ENCODE measurements at places on chromosomes 2 and 18.
A peak's percentile ranks its signal among the peaks of the same experiment; 100 is the strongest.

DNA sequence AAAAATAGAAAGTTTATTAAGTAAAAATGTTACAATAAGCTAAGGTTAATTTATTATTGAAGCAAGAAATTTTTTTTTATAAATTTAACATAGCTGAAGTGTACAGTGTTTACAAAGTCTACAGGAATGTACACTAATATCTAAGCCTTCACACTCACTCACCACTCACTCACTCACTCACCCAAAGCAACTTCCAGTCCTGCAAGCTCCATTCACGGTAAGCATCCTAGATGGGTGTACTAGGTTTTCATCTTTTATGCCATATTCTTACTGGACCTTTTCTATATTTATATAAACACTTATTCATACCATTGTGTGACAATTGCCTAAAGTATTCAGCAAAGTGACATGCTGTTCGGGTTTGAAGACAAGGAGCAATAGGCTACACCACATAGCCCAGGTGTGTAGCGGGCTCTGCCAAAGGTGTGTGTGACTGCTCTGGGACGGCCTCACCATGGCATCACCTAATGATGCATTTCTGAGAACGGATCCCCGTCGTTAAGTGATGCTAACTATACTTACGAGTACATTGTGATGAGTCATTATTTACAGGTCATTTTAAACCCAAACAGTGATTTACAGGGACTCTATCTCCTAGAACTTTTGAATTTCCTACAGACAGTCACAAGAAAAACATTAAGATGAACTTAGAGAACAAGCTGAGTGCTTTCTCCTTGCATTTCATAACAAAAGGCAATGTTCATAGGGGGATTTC is 76.3 kb upstream of the ID2 start:
- peak; percentile 34 for DNase-seq

DNA sequence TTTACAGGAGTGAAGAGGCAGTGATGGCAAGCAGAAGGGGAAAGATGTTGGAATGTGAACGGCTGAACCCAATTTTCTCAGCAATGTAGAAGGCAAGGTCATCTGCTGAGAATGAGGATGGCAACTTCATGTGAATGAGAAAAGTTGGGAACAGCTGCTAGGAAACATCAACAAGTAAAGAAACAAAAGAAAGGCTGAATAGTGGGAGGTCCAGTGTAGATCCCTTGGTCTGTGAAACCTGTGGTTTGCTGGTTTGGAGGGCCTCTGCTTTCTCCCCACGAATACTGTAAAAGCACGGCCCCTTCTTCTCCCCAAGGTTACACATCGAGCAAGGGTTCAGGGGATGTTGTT is 27.4 kb downstream of the MARCHF4 start:
- no peak for DNase-seq

GRCh38 chr2:74944987-74945787 is 13.3 kb upstream of the POLE4 start:
- no peak for DNase-seq

- DNase-seq = no peak
These were observed 234.1 kb downstream of the INSIG2 start for GRCh38 chr2:118322406-118322805.

GRCh38 chr2:101758001-101758400 is 60.5 kb downstream of the MAP4K4 start:
- DNase-seq = no peak

DNA sequence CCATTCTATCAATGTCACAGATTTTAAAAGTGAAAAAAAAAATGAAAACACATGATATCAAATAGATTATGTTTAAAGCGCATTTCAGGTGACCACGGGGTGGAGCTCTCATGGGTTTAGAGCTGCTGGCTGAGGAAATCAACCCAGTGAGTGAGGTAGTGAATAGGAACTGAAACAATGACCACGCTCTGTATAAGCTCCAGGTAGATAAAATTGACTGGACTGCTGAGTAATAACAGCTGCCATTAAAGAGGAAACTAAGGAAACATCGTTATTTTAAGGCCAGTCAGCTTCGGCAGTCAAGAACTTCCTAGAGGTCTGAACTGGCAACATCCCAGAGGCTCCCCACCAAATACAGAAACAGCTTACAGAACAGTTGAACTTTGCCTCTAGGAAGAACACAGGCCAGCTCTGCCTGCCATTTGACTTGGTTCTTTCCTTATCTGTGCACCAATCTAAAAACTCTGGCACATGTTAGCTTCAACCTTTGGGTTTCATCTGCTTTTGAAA is 185.9 kb downstream of the PDE1A start:
- DNase-seq = peak; percentile 7

DNA sequence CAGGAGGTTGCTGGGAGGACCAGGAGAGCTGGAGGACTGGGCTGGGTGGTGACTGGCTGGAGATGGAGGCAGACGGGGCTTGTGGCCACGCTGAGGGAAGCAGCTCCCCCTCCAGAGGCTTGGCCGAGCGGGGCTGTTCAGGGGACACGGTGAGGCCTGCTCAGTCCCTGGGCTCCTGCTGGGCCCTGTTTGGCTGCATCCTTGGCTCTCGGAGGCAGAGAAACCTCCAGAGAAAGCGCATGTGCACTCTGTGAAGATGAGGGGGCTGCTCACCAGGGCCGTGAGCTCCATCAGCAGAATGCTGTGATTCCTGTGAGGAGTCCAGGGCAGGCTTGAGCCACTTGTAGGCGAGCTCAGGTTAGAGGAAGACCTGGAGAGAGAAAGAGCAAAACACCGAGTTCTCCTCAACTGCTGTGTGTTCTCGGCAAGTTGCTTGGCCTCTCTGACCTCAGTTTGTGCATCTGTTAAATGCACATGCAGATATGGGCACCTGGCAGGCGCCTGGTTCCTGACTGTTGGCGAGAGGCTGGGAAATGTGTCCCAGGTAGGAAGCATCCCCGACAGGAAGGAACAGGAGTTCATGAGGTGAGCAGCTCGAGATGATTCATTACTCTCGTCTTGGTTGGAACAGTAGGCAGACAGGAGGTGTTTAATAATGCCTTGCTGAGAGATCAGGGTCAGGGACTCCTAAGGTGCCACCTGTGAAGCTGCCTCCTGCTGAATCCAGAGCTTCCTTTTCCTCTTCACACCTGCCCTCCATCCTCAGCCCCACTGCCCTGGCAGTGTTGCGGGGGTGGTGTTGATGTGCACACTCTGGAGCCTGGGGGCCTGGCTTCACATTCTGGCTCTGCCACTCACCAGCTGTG is 941 bp downstream of the ZAP70 start:
- DNase-seq = no peak

- no peak for DNase-seq
These were observed 156.7 kb downstream of the SLC4A10 start for GRCh38 chr2:161780881-161781280.

GRCh38 chr2:151991010-151991409 is 107.8 kb downstream of the CACNB4 start:
- DNase-seq = no peak

GRCh38 chr2:154527962-154528361 is 170.5 kb upstream of the KCNJ3 start:
- no peak for DNase-seq

DNA sequence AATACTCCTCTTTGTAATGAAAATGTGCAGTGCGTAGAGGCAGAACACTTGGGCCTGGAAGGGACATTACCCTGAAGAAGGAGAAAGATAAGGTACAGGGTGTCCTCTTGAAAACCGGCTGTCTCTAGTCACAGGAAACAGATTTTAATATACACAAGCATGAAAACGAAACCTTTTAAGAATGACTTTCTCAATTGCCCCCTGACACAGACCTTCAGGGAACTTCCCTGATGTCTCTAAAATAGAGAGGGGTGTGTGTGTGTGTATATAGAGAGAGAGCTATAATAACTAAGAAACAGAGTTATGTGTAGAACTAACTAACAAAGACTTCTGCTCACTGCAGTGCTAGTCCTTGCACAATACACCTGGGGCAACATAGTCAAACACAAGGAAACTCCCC is 780.0 kb downstream of the CNTNAP5 start:
- DNase-seq = no peak

DNA sequence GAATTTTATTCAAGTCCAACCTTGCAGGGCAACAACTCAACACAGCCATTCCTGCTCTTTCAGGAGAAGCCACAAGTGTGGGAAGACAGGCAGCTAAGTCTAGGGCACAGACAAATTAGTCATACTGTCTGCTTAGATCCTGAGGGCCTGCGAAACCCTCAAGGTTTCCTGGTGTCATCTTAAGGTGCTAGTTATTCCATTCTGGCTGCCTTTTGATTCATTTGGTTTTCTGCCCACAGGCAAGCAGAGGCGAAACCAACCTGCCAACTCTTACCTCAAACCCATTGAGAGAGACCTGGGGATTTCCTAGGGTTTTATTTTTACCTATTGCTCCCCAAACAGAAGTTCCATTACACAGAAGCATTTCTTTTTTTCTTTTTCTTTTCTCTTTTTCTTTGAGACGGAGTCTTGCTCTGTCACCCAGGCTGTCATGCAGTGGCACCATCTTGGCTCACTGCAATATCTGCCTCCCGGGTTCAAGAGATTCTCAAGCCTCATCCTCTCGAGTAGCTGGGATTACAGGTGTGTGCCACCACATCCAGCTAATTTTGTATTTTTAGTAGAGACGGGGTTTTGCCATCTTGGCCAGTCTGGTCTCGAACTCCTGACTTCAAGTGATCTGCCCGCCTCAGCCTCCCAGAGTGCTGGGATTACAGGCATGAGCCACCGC is 23.7 kb upstream of the SCYGR1 start:
- DNase-seq = no peak

DNA sequence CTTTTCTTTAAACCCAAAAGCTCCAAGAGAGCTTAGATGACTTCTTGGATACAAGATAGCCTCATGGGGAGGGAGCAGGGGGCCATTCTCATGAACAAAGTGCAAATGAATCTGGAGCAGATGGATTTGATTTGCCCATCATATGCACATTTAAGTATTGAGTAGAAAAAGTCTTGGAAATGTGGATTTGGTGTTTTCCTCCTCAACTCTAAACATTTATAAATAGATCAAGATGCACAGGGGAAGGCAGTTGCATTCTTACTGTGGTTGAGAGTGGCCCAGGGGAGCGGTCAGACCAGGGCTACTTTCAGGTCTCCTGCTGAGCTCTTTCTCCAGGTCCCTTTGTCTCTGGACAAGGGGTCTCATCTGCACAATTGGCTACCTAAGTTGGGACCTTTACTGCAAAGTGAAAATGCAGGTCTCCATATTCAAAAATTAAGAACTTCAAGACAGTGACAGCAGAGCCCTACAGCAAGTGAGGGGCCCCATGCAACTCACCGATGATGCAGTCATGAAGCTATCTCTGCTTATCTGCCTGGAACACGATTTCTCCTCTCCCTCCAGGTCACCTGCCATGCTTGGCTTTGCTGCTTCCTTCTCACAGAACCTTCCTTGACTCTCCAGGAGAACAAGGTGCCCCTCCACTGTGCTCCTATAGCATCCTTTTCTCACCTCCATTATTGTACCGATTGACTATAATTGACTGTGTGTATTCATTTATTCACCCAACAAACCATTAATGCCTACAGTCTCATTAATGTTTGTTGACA is 145.4 kb downstream of the LPIN1 start:
- DNase-seq = no peak

GRCh38 chr2:26355038-26355995 is 8.7 kb upstream of the ADGRF3 start:
- DNase-seq = no peak

GRCh38 chr18:63843008-63843407 is 44.5 kb upstream of the SERPINB2 start:
- no peak for DNase-seq

DNA sequence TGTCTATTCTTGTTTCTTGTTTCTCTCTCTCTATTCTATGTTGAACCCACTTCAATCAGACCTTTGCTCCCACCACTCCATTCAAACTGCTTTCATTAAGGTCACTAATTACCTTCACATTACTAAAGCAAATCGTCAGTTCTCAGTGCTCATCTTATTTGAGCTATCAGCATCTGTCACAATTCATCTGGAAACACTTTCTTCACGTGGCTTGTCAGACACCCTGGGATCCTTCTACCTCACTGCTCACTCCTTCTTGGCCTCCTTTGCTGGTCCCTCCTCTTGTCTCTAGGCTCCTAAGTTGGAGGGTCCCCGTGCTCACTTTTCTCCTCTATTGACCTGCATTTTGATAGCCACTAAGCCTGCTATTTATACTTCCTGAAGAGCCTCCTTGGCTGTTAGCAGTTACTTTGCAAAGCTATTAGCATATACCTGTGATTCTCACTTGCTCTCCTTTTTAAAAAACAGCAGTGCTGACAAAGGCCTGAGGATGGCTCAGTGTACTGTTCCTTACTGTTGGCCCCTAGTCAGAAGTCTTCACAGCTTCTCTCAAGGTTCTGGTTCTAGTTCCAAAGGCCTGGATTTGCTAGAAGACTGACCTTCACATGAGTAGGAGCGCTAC is 80.2 kb downstream of the PLEKHM3 start:
- DNase-seq = no peak

DNA sequence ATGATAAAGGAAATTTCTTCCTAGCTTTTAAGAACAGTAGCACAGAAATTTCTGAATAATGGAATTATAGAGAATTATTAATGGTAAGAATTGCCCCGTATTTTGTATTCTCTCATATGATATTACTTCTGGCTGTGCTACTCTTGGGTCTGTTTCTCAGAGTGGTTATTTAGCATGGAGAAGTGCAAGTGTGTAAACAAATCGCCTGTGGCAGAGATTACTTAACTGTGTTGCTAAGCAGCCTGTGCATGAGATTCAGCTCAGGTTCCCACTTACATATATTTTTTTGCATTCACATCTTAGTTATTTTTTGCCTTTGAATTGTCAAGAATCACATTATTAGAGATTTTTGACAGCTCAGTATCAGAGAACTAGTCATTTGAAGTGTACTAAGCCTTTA is 80.1 kb upstream of the NFATC1 start:
- DNase-seq = no peak

- DNase-seq = no peak
These were observed 244.3 kb downstream of the ETAA1 start for GRCh38 chr2:67641312-67642045.

Data from LoVo (cell line).